ENCODE measurements at places on chromosomes 6 and 20. TPM values are rescaled to one million over a fixed set of nuclear protein-coding genes. Genes with fewer than 3 reads are reported as not detected.

DNA sequence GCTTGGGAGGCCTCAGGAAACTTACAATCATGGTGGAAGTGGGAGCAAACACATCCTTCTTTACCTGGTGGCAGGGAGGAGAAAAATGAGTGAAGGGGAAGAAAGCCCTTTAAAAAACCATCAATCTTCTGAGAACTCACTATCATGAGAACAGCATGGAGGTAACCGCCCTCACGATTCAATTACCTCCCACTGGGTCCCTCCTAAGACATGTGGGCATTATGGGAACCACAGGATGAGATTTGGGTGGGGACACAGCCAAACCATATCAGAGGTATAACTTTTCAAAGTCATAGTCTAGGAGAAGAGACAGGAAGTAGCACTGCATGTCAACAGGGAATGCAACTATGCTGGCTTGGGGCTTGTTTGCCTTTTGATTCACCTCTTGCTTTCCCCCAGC, 59.9 kb upstream of the DTNBP1 start:
- DNase-seq: no peak

DNA sequence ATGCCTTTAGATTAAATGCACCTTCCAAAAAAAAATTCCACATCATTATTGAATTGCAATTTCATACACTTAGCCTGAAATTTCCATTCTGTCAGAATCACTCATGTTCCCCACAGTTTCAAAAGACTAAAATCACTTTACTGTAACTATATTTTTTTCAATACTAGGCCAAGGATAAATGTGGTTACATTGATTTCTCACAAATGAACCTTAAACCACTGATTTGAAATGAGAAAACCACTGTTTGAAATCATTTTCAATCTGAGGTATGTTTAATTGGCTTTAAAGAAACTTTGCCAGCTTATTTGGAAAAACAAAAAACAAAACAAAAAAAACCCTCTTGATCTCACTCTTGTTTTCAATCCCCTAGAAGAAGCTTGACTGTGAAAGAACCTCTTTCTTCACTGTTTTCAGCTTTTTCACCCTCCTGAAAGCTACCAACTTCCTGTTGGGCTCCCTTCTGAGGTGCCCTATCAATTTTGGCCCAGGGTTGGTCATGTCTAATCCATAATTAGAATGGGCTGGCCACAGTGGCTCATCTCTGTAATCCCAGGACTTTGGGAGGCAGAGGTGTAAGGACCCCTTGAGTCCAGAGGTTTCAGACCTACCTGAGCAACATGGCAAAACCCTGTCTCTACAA, 242.5 kb downstream of the ADGRG6 start:
- no peak for DNase-seq

GRCh38 chr6:123589317-123589716, 47.4 kb downstream of the TRDN start:
- no peak for DNase-seq

GRCh38 chr6:165219629-165220028, 89.8 kb downstream of the C6orf118 start:
- no peak for DNase-seq

DNA sequence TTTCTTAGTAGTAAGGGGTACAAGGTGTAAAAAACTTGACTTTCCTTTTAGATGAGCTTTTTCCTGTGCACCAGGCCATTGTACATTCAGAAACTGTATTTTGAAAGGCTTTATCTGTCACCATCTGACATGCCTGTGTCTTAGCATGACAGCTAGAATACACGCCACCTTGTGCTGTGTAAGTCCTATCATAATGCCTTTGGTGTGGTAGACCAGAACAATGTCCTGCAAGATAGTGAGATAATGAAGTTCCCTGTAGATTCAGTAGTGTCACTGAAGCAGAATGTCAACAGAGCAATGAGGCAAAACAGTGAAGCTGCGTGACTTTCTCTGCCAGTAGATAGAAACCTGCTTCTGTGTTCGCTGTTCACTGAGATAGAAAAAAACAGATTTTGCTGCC, 105.8 kb downstream of the JAG1 start:
- no peak for DNase-seq

- DNase-seq: peak; percentile 80
Observed at GRCh38 chr6:150418827-150419594, 50.2 kb downstream of the IYD start.

DNA sequence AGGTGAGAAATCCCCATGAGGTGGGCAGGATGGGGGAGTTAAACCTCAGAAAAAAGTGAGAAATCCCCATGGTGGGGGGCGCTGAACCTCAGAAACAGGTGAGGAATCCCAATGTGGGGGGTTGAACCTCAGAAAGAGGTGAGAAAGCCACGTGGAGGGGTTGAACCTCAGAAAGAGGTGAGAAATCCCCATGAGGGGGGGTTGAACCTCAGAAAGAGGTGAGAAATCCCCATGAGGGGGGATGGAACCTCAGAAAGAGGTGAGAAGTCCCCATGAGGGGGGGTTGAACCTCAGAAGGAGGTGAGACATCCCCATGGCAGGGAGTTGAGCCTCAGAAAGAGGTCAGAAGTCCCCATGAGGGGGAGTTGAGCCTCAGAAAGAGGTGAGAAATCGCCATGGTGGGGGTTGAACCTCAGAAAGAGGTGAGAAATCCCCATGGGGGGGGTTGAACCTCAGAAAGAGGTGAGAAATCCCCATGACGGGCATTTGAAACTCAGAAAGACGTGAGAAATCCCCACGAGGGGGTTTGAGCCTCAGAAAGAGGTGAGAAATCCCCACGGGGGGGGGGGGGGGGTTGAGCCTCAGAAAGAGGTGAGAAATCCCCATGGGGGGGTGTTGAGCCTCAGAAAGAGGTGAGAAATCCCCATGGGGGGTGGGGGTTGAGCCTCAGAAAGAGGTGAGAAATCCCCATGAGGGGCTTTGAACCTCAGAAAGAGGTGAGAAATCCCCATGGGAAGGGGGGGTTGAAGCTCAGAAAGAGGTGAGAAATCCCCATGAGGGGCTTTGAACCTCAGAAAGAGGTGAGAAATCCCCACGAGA, 14.3 kb upstream of the GOPC start:
- no peak for DNase-seq

GRCh38 chr6:119071576-119071975, 6.9 kb downstream of the FAM184A start:
- no peak for DNase-seq

- DNase-seq: no peak
Observed at GRCh38 chr6:7556394-7557106, 15.1 kb downstream of the DSP start.

GRCh38 chr20:51600016-51600420, 57.5 kb upstream of the NFATC2 start:
- DNase-seq: no peak

COL9A3 gene
- total RNA-seq: 26.1 TPM

FAM209B gene
- 0.55 TPM for total RNA-seq

FAM83C gene
- total RNA-seq: not detected

BMP7 gene
- total RNA-seq: 10.3 TPM

EYS gene
- total RNA-seq: 0.34 TPM

CST4 gene
- not detected for total RNA-seq

SOBP gene
- 9.2 TPM for total RNA-seq
